ENCODE measurements at places on chromosomes 3 and 15. TPM values are rescaled to one million over a fixed set of nuclear protein-coding genes. Genes with fewer than 3 reads are reported as not detected.

The SPG11 gene
- 53.6 TPM for total RNA-seq

The KCNAB1 gene
- 0.63 TPM for total RNA-seq

The CACNA2D2 gene
- not detected for total RNA-seq

The PPP2R3A gene
- 6.7 TPM for total RNA-seq

The MESP2 gene
- total RNA-seq, result 0.18 TPM

The CYP8B1 gene
- not detected for total RNA-seq

The PRRT3 gene
- total RNA-seq, result 0.72 TPM

The PTX3 gene
- total RNA-seq, result 407 TPM

The PRTG gene
- total RNA-seq, result 1.4 TPM

The SPINT1 gene
- total RNA-seq, result 0.56 TPM

The C3orf49 gene
- not detected for total RNA-seq

The IGSF10 gene
- total RNA-seq, result 0.19 TPM

The SH2D7 gene
- not detected for total RNA-seq

The OXTR gene
- total RNA-seq, result 10.7 TPM

The SLC27A2 gene
- total RNA-seq, result not detected

The MED12L gene
- 0.19 TPM for total RNA-seq

The PARP15 gene
- 0.18 TPM for total RNA-seq

The FAM174B gene
- total RNA-seq, result 0.90 TPM

The ATP8B4 gene
- under 0.01 TPM for total RNA-seq

The MAGEL2 gene
- not detected for total RNA-seq

The SLITRK3 gene
- total RNA-seq, result not detected

The PLSCR2 gene
- 0.18 TPM for total RNA-seq

The BCL2A1 gene
- total RNA-seq, result 0.19 TPM

The FAM219B gene
- 27.4 TPM for total RNA-seq

The ADAMTS9 gene
- 31.2 TPM for total RNA-seq

The TAGLN3 gene
- not detected for total RNA-seq

The CRYGS gene
- 2.2 TPM for total RNA-seq

The EPHA6 gene
- not detected for total RNA-seq

The HEG1 gene
- total RNA-seq, result 96.1 TPM
